CD8-positive, alpha-beta memory T cell (primary cell): ENCODE measurements at places on chromosomes 7 and 10. TPM values are rescaled to one million over a fixed set of nuclear protein-coding genes. Genes with fewer than 3 reads are reported as not detected.

GRCh38 chr7:148579366-148579765 lies 11.2 kb upstream of the C7orf33 start:
- DNase-seq = no peak

DNA sequence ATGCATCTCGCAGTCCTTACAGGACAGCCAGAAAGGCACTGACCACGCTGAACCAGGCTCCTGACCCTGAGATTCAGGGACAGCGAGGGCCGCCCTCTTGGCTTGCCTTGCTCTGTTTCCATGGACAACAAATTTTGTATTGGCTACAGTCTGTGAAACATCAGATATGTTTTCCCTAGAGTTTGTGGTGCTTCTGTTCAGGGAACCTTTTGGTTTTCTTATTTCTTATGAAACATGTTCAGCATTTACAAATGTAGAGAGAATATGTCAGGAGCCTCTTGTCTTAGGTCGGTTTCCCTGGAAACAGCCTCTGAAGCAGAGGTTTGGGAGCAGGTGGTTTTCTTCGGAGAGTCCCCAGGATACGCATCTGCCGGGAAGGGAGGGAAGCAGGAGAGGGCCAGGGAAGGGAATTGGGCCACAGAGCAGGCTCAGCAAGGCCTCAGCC lies 260.1 kb downstream of the CCDC3 start:
- no peak for DNase-seq

- no peak for DNase-seq
These were observed 21.6 kb downstream of the PRPF18 start for GRCh38 chr10:13608246-13608853.

- DNase-seq = no peak
These were observed 12.0 kb downstream of the TBX20 start for GRCh38 chr7:35241884-35242283.

Gene CCNJ
- 10.0 TPM for total RNA-seq

Gene TMEM270
- total RNA-seq = not detected

Gene GNGT1
- not detected for total RNA-seq
